ENCODE measurements at places on chromosomes 1 and 21.

DNA sequence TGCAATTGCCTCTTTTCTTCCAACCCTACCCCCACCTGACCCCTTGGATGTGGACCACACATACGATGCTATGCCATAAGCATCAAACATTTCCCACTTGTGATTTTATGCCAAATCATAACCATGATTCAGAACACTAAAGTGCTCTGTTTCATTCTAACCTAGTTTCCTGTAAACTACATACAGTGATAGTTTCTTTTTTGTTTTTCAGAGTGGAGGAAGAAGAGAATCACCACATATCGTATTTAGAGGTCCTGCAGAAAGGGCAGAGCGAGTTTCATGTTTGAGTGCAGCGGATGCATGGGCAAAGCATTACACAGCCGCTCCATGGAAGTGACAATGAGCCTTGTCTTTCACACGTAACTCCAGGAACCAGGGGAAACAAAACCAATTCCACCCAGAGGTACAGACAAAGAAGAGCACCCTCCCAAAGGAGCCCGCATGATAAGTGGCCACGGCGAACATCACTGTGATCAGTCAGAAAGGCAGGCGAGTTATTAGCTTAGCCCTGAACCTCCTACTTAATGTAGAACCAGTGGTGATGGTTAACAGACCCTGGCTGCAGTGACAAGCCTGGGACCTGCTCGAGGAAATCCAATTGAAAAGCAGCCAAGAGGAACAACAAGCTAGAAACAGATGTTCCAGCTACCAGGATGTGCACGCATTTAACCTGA is 64.0 kb upstream of the ZNF281 start:
- DNase-seq = no peak

GRCh38 chr21:14833666-14834351 is 231.0 kb downstream of the NRIP1 start:
- no peak for DNase-seq

DNA sequence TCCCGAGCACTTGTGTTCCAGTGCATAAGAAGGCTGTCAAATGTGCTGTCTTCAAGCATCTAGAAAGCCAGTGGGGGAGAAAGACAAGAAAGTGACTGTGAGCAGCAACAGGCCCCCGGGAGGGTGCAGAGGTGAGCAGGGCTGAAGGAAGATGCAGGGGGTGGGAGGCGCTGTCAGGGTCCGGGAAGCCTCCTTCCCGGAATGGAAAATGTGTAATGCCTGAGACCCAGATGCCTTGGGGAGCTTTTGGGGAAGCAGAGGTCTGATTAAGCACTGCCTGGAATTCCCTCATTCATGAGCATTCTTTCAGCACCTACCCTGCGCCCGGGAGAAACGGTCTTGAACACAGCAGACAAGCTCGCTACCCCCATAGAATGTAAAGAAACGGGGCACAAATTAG is 1.3 kb downstream of the NPHP4 start:
- no peak for DNase-seq

DNA sequence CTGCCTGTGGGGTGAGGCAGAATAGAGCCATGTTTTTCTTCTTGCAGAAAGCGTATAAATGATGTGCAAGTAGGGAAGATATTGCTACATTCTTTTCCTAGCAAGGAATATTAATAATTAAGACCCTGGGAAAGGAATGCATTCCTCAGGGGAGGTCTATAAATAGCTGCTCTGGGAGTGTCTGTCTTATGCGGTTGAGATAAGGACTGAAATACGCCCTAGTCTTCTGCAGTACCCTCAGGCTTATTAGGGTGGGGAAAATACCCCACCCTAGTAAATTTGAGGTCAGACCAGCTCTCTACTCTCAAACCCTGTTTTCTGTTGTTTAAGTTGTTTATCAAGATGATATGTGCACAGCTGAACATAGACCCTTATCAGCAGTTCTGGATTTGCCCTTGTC is 155.9 kb upstream of the HMCN1 start:
- DNase-seq = no peak

GRCh38 chr1:220926146-220926545 is 46.9 kb downstream of the HLX start:
- no peak for DNase-seq

GRCh38 chr1:84997667-84998600 is 1.0 kb upstream of the MCOLN2 start:
- no peak for DNase-seq

DNA sequence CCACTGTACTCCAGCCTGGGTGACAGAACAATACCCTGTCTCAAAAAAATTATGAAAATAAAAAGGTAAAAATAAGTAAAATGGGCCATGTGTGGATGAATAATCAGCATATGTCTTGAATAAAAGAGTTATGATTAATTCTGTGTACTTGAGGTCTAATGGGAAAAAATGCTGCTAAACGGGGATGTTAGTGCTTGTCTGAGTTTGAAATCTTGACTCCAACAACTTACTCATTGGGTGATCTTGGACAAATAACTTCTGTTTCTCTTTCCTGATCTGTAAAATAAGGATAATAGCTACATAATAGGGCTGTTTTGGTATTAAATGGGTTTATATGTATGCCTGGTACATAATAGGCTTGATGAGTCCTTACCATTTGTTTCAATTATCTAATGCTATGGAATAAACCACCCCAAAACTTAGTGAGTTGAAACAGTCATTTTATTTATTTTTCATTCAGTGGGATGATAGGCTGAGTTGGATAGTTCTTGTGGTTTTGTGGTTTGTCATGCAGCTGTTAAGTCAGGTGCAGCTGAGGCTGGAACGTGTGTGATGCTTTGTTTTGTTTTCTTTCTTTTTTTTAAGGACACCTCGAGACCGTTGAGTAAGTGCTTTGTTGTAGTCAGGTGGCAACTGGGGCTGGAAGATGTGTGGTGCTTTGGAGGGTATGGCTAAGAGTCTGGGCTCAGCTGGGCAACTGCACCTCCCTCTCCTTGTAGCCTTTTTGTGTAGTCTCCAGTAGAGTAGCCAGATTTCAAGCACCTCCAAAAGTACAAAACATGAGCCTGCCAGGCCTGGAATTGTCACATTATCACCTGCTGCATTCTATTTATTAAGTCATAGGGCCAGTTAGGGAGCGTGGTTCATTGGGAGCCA is 4.9 kb downstream of the MDM4 start:
- DNase-seq = peak; percentile 30

GRCh38 chr1:98931128-98931835 is 73.4 kb downstream of the PLPPR5 start:
- DNase-seq = no peak

DNA sequence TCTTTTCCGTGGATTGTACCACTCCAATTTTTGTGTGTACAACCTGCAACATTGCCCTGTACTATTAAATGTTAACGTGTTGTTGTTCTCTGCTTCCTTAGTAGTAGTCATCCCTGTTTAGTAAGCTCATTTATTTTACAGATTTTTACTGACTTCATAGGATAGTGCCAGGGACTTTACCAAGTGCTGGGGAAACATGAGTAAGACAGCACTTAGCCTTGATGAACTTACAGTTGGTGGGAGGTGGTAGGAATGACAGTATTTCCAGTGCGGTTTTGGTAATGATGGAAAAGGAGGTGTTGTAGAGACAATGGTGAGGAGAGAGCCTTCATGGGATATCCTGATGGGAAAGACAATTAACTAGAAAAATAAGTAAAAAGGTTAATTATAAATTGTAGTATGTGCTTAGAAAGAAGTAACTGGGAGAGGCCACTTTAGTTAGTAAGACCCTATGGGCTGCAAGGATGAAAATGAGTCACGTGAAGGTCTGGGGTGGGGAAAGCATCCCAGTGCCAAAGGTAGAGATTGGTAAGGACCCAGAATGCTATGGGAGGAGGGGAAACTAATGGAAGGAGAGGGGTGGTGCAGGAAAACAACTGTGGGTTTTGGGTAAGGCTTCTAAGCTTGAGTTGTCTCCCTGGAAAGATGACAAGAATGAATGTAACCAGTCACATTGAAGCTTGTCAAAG is 1.7 kb downstream of the RLF start:
- DNase-seq = no peak

GRCh38 chr21:32426592-32427051 is 14.1 kb downstream of the EVA1C start:
- no peak for DNase-seq

GRCh38 chr1:195336812-195337211 is 1271.4 kb downstream of the KCNT2 start:
- no peak for DNase-seq

- no peak for DNase-seq
Observed at GRCh38 chr1:4571263-4571662, 83.1 kb upstream of the AJAP1 start.

GRCh38 chr1:203342192-203342940 is 8.6 kb downstream of the FMOD start:
- DNase-seq = no peak

- no peak for DNase-seq
Observed at GRCh38 chr1:2801535-2802291, at the start of gene TTC34. Gene TTC34 (minus strand): TSS chr1:2801693. CDS start chr1:2800827, 866 bp downstream.

DNA sequence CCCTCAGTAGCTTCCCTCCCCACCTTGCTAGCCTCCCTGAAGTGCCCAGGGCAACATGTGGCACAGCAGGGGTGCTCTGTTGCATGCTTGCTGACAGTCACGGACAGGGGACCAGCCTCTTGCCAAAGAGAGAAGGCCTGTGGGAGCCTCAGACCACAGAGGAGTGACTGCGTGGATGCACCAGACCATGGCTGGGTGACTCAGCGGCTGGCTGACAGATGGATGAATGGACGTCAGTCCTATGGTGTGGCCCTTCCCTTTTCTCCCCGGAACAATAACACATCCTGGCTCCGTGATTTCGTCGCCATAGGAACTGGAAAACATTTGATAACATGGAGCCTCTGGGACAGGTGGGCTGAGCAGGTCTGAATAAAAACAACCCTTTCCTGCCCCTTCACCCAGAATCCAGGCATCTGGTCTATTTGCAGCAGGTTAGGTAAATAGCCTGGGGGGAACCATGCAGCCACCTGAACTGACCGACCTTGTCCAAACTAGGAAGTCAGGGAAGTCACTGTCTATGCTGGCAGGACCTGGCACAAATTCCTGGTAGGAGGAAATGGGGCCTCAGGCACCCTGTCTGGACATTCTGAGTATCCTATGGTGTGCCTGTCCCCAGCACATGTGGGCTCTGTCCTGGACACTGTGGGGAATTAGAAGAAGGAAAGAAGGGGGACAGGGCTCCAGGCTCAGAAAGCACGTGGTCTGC is 53.3 kb downstream of the NENF start:
- DNase-seq = no peak

DNA sequence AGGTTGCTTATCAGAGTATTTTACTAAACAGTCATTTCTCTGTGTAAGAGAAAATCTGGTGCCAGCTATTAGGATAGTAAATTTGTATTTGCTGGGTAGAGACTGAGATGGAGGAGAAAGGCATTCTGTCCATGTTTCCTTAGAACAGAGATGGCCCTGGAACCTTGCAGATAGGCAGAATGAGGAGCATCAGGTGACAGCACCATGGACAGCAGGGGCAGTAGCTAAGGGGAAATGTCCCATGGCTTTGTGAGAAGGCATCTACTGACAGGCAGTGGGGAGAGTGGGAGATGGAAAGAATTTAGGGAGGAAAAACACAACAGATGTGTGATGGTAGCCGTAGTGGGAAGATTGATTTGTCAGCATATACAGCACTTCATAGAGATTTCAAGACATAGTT is 105.0 kb downstream of the PRRX1 start:
- DNase-seq = no peak

Measured in T-helper 17 cell (primary cell).